ENCODE measurements at places on chromosomes 16 and 17.

DNA sequence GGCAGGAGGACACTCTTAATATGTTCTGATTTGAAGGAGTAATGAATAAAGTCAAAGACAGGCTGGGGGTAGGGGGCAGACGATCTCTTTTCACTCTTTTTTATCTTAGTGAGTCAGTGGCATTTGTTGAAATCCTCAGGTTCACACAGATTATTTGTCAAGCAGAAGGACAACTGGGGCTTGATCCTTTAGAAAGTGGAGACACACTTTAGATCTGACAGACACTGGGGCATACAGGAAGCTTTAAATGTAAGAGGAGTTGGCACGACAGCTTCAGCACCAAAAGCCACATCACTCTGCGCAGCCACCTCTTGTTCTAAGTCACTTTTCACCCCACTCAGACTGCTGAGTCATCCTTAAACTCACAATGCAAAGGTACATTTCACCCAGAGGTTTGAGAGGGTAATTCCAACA is 121.5 kb downstream of the STXBP4 start:
- DNase-seq: peak; percentile 50

GRCh38 chr16:30407804-30408534 is 563 bp downstream of the ZNF771 start:
- DNase-seq: no peak

- DNase-seq: no peak
These were observed 151.5 kb downstream of the LGALS9B start for GRCh38 chr17:20315821-20316220.

DNA sequence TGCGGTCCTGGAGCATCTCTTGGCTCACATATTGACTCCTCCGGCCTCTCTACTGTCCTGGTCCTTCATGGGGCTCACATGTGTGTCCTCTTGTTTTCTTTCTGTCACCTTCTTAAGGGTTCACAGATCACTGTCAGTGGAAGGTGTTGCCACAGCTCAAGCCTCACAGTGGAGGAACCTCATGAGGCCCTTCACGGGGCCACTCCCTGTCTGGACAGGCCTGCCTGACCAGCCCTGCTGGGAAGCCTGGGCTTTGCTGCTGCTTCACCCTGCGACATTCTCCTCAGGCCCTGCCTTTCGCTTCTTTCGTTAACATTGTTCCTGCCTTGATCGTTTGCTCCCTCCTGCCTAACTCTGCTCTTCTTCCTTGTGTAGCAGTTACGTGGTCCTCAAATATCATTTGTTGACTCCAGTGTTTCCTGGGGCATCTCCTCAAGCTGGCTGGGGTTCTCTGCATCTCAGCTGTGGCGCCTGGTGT is 55.9 kb downstream of the WDR45B start:
- DNase-seq: no peak

DNA sequence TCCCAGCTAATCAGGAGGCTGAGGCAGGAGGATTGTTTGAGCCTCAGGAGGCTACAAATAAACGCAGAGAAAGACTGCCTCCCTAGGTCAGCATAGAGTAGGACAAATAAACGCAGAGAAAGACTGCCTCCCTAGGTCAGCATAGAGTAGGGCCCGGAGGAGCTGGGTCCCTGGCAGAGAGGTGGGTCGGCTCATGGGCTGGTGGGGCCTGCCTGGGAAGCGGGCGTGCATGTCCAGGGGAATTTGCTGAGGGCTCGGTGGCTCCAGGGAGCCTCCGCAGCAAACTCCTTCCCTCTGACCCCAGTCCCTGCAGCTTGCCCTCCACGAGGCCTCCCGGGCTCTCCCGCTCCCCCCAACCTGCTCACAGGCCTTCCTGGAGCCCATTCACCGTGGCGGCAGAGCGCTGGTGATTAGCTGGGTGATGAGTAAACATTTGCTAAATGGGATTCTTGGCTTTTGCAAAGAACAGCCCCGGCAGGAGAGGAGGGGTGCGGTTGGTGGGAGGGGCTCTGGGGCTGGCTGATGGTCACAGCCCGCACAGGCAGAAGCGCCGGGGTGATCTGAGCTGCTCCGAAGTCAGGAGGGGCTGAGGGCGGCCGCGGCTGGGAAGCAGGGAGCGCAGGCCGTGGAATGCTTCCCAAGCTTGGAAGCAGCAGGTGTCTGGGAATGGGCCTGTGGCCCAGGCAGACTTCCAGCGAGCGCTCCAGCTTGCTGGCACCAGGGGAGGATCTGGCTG is 93.1 kb downstream of the RTN4RL1 start:
- DNase-seq: no peak

- no peak for DNase-seq
These were observed 187.5 kb upstream of the CDH11 start for GRCh38 chr16:65309354-65309753.

DNA sequence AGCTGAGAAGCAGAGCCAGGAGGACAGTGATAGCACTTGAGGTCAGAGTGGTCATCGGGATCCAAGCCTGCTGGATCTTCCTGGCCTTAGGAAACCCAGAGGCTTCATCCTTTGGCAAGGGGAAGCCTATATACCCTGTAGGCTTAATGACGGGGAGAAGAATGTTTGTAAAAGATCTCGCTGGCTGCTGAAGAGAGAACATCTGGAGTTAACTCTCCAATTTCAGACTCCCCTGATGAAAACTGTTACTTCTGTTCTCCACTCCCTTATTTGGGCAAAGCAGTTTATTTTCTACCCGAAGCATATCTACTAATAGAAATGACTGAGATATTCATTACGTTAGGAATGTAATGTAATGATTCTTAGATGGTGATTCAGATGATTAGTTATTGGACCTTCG is 487.0 kb downstream of the CDH13 start:
- DNase-seq: no peak

Measured in T-helper 22 cell (primary cell).